ENCODE measurements at places on chromosomes 7 and 10.

GRCh38 chr10:103811463-103811862 lies 43.9 kb downstream of the SH3PXD2A start:
- DNase-seq = no peak

DNA sequence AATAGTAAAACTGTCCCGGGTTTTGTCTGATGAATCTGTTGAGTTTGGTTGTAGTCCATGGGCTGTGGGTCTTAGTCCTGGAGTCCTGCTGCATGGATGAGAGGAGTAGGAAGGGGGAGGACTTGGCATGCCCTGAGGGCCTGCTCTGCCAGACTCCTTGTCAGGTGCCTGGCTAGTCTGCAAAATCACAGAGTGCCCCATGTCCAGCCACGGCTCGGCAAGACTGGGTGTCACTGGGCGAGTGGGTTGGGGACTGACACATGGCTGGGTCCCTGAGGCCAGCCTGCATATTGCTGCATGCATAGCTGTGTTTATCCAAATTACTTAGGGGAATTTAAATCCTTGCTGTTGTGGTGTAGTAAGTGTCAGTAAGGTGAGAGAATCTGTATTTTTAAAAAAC lies 9.7 kb downstream of the MINDY4 start:
- no peak for DNase-seq

- no peak for DNase-seq
Observed at GRCh38 chr7:90492250-90492649, 22.8 kb downstream of the PTTG1IP2 start.

DNA sequence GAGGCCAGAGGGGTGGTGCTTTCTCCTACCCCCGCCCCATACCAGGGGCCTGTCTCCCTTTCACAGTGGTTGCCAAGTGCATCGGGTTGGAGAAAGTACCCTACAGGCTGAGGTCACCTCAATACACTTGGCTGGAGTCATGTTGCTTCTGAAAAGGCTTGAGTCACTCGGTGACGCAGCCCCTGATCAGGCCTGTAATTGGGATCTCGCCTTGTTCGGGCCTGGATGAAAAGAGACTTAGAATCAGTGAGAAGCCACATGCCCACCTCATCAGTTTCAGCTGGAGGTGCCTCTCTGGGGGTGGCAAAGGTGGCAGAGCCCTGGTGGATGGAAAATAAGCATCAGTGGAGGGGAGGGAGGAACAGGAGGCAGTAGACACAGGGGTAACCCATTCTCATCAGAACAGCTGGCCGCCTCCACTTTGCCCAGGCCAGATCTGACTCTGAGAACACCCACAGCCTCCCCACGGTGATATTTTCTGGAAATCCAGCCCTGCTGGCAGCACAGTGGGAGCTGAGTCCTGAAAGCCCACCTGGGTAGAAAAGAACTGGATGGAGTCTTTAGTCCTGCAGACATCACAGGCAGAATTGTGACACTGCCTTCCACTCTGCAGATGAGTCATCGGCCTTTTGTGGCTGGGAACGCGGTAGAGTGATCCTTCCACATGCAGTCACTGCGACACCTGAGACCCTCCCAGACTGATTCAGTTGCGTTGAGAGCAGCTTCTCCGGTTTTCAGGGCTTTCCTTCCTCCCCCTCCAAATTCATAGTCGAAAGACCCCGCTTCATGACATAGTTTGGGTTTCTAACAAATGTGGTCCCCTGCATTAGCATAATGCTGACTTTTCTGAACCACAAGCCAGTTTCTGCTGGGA lies 108.0 kb downstream of the GRK5 start:
- DNase-seq = no peak

GRCh38 chr10:119595676-119596515 lies 868 bp downstream of the TIAL1 start:
- peak; percentile 17 for DNase-seq

GRCh38 chr10:52121688-52122087 lies 192.4 kb upstream of the DKK1 start:
- DNase-seq = no peak

- no peak for DNase-seq
Observed at GRCh38 chr10:94129393-94130130, 135.8 kb downstream of the PLCE1 start.

- DNase-seq = no peak
Observed at GRCh38 chr7:91383053-91383904, 119.0 kb downstream of the FZD1 start.
